ENCODE measurements at places on chromosomes 2 and 18.
A peak's percentile ranks its signal among the peaks of the same experiment; 100 is the strongest.

GRCh38 chr18:24052053-24052452, 37.5 kb downstream of the TTC39C start:
- DNase-seq: no peak

- DNase-seq: peak; percentile 33
Observed at GRCh38 chr2:240229603-240230235, 89.3 kb upstream of the OTOS start.

DNA sequence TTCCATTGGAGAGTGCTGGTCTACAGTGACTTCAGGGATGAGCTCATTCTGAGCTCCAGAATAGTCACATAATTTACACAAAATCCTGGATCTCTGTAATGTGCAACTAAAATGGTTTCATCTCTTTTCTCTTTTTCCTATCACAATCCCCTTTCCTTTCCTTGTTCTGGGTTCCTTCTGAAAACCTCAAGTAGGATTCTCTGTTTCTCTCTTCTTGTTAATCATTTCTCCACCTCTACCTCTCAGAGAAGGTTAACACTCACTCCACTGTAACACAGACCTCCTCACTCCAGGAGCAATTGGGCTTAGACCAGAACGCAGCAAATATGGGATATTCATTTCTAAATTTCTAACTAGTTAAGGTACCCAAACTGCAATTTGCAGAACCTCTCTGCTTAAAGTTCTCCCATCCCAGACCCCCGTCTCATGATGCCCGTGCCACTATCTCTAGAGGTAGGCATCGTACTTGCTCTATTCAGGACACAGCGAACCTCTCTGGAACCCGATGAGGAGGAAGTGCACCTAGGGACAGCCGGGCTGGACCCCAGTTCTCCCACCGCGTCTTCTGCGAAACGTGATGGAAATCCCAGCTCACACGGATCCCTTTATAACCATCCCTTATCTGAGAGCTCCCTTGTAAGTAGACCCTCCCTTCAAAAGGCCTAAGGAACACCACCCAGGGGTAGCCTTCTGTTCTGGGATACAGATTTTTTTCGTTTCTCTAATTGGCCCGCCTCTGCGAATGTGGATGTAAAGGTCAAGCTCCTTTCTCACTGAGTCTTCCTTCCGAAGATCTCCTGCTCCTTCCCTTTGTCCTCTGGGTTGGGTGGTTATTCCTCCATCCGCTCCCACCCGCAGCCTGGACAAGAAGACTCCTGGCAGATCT, 1.3 kb downstream of the FOXI3 start:
- no peak for DNase-seq

DNA sequence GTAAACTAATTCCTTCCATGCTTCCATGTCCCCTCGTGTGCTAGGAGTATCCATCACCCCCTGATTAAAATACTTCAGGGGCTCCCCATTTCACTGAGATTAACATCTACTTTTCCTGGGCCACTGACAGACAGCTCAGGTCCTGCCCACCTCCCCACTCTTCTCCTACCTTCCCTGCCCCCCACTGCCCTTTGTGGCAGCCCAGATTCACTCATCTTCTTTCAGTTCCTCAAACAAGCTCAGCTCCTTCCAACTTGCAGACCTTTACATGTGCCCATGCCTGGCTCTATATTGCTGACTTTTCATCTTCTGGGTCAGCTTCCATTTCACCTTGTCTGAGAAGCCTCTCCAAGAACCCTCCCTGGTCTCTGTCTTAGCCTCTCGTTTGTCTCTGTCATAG, 12.0 kb downstream of the RUFY4 start:
- DNase-seq: peak; percentile 57

GRCh38 chr2:164014791-164015190, 279.0 kb upstream of the FIGN start:
- DNase-seq: no peak

DNA sequence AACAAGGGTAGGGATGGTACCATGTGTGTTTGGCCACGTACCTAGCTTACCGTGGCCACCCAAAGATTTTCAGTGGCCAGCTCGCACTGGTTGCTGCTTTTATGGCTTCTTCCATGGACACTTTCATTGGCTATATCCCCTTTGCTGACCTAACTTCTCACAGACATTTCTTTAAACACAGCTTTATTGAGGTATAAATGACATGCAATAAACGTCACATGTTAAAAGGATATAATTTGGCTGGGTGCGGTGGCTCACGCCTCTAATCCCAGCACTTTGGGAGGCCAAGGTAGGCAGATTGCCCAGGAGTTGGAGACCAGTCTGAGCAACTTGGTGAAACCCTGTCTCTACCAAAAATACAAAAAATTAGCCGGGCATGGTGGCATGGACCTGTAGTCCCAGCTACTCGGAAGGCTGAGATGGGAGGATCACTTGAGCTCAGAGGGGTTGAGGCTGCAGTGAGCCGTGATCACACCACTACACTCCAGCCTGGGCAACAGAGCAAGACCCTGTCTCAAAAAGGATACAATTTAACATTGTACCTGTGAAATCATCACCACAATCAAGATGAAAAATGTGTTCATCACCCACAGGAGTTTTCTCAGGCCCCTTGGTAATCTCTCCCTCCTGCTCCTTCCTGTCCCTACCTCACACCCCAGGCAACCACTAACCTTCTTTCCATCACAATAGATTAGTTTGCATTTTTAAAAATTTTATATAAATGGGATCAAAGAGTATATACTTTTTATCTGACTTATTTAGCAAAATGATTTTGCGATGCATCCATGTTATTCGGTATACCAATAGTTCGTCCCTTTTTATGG, 127.8 kb upstream of the PPP1CB start:
- DNase-seq: no peak

DNA sequence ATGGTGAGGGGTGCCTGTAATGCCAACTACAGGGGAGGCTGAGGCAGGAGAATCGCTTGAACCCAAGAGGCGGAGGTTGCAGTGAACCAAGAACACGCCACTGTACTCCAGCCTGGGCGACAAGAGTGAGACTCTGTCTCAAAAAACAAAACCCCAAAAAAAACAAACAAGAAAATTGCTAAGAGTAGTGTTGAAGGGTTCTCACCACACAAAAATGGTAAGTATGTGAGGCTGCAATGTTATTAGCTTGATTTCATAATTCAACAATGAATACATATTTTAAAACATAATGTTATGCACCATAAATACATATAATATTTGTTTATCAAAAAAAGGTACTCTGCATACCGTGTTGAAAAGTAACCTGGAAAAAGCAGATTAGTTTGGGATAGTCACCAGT, 45.8 kb downstream of the PSMG2 start:
- DNase-seq: no peak

GRCh38 chr18:3806656-3807055, 356.7 kb downstream of the TGIF1 start:
- no peak for DNase-seq

DNA sequence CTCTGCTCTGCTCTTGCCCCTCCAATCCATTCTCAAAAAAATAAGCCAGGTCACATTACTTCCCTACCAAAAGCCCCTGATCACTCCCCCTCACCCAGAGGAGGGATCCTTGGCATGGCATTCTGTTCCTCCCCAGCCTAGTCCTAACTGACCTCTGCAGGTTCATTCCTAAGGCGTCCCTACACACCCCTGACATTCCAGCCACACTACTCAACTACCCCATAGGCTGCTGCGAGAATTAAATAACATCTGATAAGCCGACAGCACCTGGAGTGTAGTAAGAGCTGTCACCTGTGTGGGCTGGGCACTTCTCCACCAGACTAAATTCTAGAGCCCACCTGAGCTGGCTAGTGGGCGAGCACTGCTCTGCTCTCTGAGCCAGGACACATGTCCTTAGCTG, 44.7 kb upstream of the SLC1A4 start:
- DNase-seq: no peak

GRCh38 chr2:161102770-161103450, 57.3 kb upstream of the TANK start:
- peak; percentile 69 for DNase-seq

- peak; percentile 37 for DNase-seq
Observed at GRCh38 chr2:151260573-151261230, 961 bp downstream of the RBM43 start.

- peak; percentile 78 for DNase-seq
Observed at GRCh38 chr2:143451642-143452281, 322.5 kb downstream of the ARHGAP15 start.
